ENCODE measurements at places on chromosomes 2 and 18.

- H3K27me3 ChIP-seq: peaks cover 97% of the 10 kb centered on the region
- H3K4me3 ChIP-seq: no peak overlapping the region
- no peaks in the 10 kb centered on the region for H3K36me3 ChIP-seq
Measured at GRCh38 chr2:216362730-216363129, 9.6 kb downstream of the MARCHF4 start.

GRCh38 chr2:191023235-191023679 is 9.3 kb upstream of the STAT1 start:
- H3K36me3 ChIP-seq: no peaks in the 10 kb centered on the region
- DNase-seq: no peak
- peaks cover 1% of the 10 kb centered on the region for H3K27me3 ChIP-seq
- H3K4me3 ChIP-seq: no peak overlapping the region
- peaks cover 2% of the 10 kb centered on the region for H3K4me1 ChIP-seq
- no peak overlapping the region for H3K27ac ChIP-seq

DNA sequence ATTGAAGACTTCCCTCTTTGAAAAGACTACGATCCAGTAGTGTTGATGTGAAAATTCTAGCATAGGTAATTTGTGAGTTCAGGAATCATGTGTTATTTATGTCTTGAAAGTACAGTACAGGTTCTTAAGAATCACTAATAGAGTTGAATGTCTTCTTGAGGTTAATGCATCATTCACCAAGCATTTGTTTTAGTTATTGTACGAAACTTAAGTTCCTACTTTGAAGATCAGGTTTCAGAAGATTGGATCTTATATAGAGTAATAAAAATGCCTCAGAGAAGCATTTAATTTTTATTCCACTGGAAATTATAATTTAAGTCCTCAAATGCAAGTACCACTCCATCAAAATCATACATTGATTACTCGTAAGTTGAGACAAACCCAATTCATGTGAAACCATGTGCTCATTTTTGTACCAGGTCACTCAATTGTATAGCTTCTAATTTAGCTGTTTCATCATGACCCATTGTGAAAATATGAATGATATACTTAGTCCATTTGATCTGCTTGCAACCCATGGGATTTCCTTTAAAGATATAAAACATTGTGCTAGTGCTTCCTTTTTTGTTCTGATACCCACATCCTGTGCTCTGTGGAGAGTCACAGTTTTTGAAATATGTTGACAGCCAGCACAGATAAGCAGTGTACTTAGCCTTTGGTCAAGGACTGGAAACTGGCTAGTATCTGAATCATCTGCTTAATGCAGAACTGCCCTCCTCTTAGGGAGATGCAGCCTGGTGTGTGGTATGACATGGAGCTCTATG is 22.5 kb upstream of the RAB27B start:
- H3K27me3 ChIP-seq: peaks cover 12% of the 10 kb centered on the region
- no peak overlapping the region for H3K4me3 ChIP-seq
- DNase-seq: no peak
- H3K27ac ChIP-seq: no peak overlapping the region
- H3K36me3 ChIP-seq: no peaks in the 10 kb centered on the region

DNA sequence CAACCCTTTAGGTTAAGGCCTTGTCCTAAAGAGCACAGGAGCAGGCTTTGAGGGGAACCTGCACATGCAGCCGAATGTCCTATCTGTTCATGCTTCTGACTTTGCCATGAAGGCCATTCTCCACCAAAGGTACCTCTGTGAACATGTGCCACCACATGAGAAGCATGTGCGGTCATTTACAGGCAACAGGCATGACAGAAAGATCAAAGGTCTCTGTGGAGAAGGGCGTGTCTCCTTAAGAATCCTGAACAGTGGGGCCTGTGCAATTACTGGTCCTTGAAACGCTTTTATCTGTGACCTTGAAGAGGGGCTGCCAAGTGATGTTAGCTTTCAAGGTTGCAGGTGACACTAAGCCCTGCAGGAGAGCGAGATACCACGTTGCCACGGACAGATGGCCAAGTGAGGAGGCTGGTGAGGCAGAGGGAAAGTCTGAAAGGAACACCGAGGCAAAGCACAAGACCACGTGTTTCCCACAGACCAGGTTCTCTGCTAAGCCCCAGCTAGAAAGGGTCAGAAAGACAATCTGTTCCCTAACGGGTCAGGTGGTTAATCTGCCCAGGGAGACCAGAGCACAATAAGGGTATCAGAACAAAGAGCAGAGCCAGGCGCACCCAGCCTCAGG is 19.5 kb upstream of the POMC start:
- H3K36me3 ChIP-seq: no peaks in the 10 kb centered on the region
- H3K4me3 ChIP-seq: no peak overlapping the region
- no peak for DNase-seq
- no peaks in the 10 kb centered on the region for H3K27me3 ChIP-seq
- peaks cover 14% of the 10 kb centered on the region for H3K4me1 ChIP-seq
- no peak overlapping the region for H3K27ac ChIP-seq

GRCh38 chr2:102470168-102470567 is 2.9 kb upstream of the SLC9A4 start:
- no peak overlapping the region for H3K4me3 ChIP-seq
- H3K27me3 ChIP-seq: peaks cover 14% of the 10 kb centered on the region
- DNase-seq: no peak

DNA sequence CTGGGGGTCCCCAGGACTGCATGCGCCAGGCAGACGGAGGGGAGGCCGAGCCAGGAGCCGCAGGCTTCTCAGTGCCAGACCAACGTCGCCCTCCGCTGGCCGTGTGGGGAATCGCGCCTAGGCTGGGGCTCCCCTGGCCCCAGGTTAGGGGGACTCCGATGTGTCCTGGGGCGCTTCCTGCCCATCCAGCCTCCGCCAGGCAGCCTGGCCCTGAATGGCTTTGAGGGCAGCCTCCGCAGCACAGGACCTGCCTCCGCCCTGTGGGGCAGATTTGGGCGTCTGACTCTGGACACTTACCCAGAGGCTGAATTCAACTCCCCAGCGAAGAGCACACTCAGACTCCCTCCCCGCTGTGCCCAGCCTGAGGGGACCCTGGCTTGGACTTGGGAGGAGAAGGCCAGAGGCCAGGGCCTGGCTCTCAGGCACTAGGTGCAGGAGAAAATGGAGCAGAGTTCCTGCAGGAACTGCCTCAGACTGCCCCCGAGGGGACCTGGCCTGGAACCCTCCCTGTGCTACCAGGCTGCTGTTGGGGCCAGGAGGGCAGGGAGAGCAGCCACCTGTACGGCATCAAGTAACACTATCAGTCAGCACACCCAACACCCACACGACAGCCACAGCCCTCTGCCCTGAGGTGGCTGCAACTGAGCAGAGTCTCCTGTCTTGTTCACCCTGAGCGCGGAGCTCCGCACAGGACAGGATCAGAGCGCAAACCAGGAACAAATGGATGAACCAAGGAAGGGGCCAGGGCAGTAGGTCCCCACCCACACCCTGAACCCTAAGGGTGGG is 597 bp upstream of the TEKT4 start:
- H3K4me3 ChIP-seq: no peak overlapping the region
- DNase-seq: peak; percentile 19
- H3K36me3 ChIP-seq: no peaks in the 10 kb centered on the region
- no peak overlapping the region for H3K27ac ChIP-seq
- H3K4me1 ChIP-seq: no peaks in the 10 kb centered on the region
- H3K27me3 ChIP-seq: peaks cover 18% of the 10 kb centered on the region

Data from mesothelial cell of epicardium (in vitro differentiated cells).